ENCODE measurements at places on chromosomes 7 and 10. TPM values are rescaled to one million over a fixed set of nuclear protein-coding genes. Genes with fewer than 3 reads are reported as not detected.

CD36 gene
- 61.0 TPM for total RNA-seq

VWA2 gene
- 0.17 TPM for total RNA-seq

OR2A1 gene
- total RNA-seq = 0.17 TPM

PLAC9 gene
- 59.4 TPM for total RNA-seq

GIMAP6 gene
- 37.0 TPM for total RNA-seq

PILRA gene
- total RNA-seq = 3.3 TPM

C10orf71 gene
- total RNA-seq = not detected

PRR15 gene
- total RNA-seq = 0.42 TPM

OR2A12 gene
- total RNA-seq = not detected

ATRNL1 gene
- 7.6 TPM for total RNA-seq

DPY19L1 gene
- total RNA-seq = 10.8 TPM

PGAM2 gene
- total RNA-seq = 1.8 TPM

- no peak for DNase-seq
These were observed 28.6 kb downstream of the WAC start for GRCh38 chr10:28561531-28561930.

DNA sequence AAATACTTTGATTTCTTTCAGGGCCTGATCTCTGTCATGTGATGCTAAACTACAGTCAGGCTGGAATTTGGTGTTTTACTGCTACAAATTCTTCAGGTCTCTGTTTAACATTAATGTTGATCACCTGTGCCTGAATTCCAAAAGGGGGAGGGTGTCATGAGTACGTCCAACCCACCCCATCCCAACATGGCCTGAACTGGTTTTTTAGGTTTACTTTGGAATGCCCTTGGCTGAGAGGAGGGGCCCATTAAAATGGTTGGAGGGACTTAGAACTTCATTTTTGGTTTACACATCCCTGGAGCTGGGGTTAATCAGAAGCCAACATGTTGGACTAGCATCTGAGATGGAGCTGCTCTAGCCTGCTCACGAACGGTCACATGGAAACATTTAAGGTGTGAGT, 60.8 kb upstream of the CFAP46 start:
- DNase-seq = no peak

GRCh38 chr10:21926949-21927348, 76.6 kb downstream of the DNAJC1 start:
- no peak for DNase-seq

DNA sequence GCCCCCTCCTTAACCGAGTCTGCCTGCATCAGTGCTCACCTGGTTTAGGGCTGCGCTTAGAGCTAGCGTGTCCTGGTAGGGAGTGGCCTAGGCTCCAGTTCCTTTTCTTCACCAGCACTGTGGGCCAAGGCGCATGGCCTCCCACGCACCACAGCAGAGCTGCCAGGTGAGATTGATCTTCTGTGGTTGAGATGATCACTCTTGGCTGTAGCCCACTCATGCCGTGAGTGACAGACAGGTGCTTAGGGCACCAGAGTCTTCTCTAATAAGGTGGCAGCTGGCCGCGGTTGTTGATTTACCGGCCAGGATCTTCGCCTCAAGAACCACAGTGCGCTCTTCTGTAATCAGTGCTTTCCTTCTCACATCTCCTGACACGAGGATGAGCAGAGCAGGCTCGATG, 157.2 kb upstream of the INSYN2A start:
- DNase-seq = no peak

- no peak for DNase-seq
These were observed 661.6 kb upstream of the NRG3 start for GRCh38 chr10:81213370-81213769.

- DNase-seq = no peak
These were observed 372.1 kb upstream of the AKR1E2 start for GRCh38 chr10:4453950-4454349.

- DNase-seq = no peak
These were observed 346.8 kb upstream of the NFE2L3 start for GRCh38 chr7:25805027-25805687.

DNA sequence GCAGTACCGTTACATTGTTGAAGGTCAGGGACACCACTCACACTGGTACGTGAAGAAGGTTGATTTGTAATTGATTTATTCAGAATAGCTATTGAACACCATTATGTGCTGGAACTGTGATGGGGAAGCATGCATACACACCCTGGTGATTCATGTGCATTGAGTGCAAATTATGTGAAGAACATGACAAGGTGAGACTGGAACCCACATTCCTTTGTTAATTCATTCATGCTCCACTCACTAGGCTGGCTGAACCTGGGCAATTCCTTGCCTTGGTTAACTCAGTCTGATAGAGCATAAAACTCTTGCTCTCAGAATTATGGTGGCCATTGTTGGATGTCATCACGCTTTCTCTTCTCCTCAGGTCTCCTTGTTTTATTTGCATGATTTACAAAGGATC, 67.3 kb upstream of the TPK1 start:
- DNase-seq = no peak

- DNase-seq = no peak
These were observed 30.2 kb upstream of the EZH2 start for GRCh38 chr7:148914208-148914777.

DNA sequence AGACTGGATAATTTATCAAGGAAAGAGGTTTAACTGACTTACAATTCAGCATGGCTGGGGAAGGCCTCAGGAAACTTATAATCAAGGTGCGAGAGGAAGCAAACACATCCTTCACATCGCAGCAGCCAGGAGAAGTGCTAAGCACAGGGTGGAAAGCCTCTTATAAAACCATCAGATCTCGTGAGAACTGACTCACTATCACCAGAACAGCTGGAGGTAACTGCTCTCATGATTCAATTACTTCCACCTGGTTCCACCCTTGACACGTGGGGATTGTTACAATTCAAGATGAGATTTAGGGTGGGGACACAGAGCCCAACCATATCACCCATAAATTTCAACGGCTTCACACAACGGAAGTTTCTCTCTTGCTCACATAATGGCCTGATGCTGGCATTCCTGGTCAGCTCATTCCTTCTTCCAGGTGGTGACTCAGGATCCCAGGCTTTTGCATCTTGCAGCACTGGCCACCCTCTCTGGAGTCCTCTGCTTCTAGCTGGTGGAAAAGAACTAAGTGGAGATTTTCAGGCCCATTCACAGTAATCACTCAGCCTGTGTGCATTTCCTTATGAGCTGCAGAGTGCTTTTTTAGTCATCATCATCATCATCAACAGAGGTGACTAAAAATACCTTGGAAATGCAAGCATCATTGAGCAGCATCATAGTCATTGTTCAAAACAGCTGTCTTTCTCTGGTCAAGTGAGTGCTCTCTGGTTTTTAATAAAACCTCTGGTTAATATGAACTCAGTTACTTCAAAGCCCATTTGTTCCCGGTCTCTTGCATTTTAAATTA, 308.1 kb downstream of the SFMBT2 start:
- no peak for DNase-seq

GRCh38 chr7:78033410-78033809, 234.8 kb downstream of the PHTF2 start:
- DNase-seq = no peak

DNA sequence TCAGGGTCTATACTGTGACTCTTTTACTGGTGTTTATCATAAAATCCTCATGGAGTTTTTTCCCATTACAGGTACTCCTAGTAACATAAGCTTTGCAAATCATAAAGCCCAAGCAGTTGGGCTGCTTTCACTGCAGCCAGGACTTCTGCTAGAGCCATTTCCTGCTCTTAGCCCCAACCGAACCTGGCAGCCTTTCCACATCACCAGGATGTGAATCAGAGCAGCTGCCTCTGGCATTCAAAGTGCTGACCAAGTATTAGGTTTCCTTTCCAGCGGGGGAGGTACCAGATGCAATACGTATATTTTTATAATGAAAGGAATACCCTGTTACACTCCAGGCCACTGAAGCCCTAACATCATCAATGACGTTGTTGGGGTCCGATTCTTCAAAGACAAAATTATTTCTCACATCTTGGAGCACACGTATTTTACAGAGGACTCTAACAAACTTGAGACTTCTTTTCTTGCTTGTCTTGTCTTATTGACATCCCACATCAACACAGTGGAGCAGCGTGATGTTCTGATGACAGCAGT, 3.6 kb upstream of the HTR5A start:
- DNase-seq = no peak

DNA sequence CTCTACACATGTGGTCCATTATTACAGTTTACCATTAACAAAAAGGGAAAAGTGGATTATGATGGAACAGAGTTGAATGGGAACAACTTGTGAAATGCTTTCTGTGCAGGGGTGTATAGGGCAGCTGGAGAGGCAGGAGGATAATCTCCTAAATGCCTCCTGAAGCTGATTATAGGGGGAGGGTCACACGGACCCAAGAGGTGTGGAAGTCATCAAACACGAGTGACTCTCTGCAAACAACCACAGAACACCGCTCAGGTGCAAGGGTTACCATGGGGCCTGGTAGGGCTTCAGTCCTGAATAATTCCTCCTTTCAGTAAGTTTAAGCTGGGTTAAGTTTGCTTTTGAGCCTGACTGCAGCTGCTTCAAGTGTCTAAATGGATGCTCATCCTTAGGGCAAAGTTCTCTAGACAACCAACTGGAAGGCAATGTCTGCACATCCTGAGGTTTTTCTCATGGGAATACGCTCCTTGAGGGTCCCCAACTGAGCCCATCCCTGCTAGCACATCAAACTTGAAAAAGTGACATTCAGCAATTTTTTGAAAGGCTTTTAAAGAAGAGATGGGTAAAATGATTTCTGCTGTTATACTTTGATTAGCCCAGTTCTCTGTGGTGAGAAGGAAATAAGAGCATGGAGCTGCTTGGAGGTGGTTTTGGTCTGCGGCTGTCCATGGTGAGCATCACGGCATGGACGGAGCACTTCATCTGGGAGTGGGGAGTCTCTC, 1.9 kb downstream of the PDE6C start:
- no peak for DNase-seq

DNA sequence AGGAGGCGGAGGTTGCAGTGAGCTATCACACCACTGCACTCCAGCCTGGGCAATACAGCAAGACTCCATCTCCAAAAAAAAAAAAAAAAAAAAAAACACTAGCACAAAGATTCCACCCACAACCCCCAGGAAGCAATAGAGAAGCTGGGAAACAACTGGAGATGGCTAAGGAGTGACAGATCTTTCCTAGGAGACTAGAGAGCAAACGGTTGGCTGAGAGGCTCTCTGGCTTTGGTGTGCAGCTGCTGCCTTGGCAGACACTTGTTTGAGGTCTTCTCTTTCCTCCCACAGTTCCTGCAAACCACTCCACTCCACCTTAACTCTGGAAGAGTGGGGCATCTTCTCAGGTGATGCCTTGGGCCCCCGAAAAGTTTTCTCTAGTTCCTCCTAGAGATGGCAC, 78.5 kb upstream of the LANCL2 start:
- no peak for DNase-seq

GRCh38 chr10:35635576-35635975, 6.5 kb downstream of the FZD8 start:
- DNase-seq = no peak

- no peak for DNase-seq
These were observed 268.7 kb downstream of the SEMA3A start for GRCh38 chr7:83925860-83926259.
